Activated CD4-positive, CD25-positive, alpha-beta regulatory T cell treated with anti-CD3 and anti-CD28 coated beads, Interleukin-2, amount 50 U/mL, for 16 hours (primary cell): ENCODE measurements at places on chromosomes 1 and 21.

DNA sequence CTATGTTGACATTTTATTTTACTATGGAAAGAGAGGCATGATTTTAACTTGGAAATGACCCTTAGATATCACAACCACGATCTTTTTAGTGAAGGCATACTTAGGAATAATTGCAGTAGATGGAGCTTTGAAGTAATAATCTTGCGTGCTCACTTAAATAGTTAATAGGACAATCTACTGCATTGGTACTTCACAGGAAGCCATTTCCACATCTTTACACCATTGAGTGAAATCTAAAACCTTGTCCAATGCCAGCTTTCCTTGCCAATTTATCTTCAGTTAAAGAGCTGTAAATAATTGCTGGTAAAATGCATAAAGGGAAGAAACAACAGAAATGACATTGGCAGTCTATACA, 586.3 kb downstream of the ADGRL2 start:
- no peak for DNase-seq

- DNase-seq, result no peak
These were observed 700 bp downstream of the PIGV start for GRCh38 chr1:26788515-26788785.

DNA sequence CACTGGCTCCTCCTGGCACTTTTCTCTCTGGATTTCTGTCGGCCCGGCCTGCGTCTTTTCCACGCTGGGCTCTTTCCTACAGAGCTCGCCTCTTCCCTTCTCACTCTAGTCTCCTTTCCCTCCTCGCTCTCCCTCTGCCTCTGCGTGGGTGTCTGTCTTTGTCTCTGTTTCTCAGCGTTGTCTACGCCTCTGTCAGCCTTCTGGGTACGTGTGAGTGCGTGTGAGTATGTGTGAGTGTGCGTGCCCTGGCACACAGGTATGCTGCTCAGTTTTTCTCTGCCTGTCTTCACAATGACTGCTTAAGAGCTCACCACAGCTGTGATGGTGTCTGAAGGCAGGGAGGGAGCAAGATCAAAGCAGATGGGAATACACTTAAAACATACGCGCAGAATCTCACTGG, 77.7 kb downstream of the KIRREL1 start:
- DNase-seq, result no peak

DNA sequence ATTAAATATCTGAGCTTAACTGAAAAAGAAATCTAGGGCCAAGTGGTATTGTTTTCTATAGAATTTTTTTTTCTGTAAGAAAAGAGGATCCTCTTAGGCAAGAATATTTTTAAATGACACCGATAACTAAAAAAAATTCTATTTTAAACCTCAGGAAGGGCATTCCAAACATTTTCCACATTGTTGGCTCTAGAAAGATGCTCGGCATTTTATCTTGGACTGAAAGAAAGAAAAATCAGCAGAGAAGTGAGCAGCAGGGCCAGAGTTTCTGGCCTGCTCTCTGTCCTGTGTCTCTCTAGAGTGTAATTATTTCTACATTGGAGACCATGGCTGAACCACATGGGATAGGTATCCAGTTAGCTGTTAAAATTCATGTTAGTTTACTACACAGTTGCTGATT, 192.5 kb upstream of the GREM2 start:
- DNase-seq, result no peak

GRCh38 chr1:92051948-92052347, 22.2 kb downstream of the EPHX4 start:
- no peak for DNase-seq

DNA sequence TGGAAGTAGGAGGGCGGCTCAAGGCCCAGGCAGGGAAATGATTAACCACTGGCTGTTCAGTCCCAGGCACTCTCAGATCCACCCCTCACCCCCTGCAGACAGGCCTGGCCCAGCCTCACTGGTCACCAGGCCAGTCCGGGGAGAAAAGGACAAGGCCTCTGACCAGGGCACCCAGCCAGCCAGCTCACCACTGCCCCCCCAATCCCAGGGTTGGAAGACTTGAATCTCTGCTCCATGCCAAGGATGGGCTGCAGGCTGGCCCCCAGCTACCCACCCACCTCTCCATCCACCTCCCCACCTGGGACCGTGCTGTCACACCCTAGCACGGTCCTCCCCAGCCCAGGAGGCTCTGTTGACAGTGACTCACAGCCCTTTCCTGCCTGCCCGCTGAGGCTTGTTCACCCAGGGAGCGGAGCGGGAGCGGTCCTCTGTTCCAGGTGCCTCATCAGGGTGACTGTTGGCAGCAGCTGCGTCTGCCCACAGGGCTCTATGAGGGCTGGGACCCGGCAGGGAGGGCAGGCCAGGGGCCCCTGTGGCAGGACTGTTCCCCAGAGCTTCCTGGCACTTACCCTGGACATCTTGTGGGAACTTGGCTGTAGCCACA, 2.2 kb downstream of the LAD1 start:
- no peak for DNase-seq

- DNase-seq, result no peak
These were observed 642 bp upstream of the CREG1 start for GRCh38 chr1:167554028-167554779.

GRCh38 chr1:58724483-58724882, 24.6 kb upstream of the MYSM1 start:
- DNase-seq, result no peak

DNA sequence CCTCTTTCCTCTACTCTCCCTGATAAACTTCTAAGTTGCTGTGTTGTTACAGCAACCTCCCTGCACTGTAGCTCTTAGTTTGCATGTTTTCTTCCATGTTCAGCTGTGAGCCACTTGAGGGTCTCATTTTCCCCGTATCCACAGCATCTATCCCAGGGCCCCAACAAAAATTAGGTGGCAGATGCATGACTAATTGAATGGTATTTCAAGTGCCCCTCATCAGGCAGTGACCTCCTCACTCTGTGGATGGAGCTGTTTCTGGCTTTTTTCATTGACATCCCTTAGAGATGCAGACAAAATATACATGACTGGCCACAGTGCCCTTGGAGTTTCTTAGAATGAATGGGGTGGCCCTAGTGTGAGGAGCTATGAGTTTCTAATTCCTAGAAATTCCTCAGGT, 3.4 kb downstream of the CASQ2 start:
- no peak for DNase-seq
